Right renal cortex interstitium (tissue), 3 donors: ENCODE measurements at places on chromosomes 1 and 21. TPM values are rescaled to one million over a fixed set of nuclear protein-coding genes. Genes with fewer than 3 reads are reported as not detected.

The SELP gene
- polyA plus RNA-seq: 5.4 TPM

The CDA gene
- 5.2 TPM for polyA plus RNA-seq

The DCST1 gene
- 0.28 TPM for polyA plus RNA-seq

The CAMSAP2 gene
- polyA plus RNA-seq: 41.7 TPM

The OLIG2 gene
- not detected for polyA plus RNA-seq

The PLA2G2C gene
- polyA plus RNA-seq: not detected

The KLF17 gene
- polyA plus RNA-seq: not detected

The TRIM45 gene
- 15.1 TPM for polyA plus RNA-seq

The ADAM30 gene
- polyA plus RNA-seq: not detected

The RHD gene
- 1.1 TPM for polyA plus RNA-seq

The C1QB gene
- 6.2 TPM for polyA plus RNA-seq

The UBAP2L gene
- polyA plus RNA-seq: 166 TPM

The CELA3A gene
- polyA plus RNA-seq: not detected

The ASPM gene
- polyA plus RNA-seq: 21.2 TPM

The TMEM269 gene
- polyA plus RNA-seq: 0.44 TPM

The TMEM54 gene
- 9.9 TPM for polyA plus RNA-seq

The CELA2A gene
- 0.31 TPM for polyA plus RNA-seq

The ADCY10 gene
- 0.44 TPM for polyA plus RNA-seq

The GPR3 gene
- 0.98 TPM for polyA plus RNA-seq

The CENPL gene
- polyA plus RNA-seq: 11.1 TPM

The CD164L2 gene
- 0.35 TPM for polyA plus RNA-seq

The MPC2 gene
- polyA plus RNA-seq: 207 TPM
